AG09309 (cell line): ENCODE measurements at places on chromosomes 11 and 22.

- DNase-seq = no peak
Observed at GRCh38 chr11:35539256-35539655, 13.8 kb upstream of the PAMR1 start.

DNA sequence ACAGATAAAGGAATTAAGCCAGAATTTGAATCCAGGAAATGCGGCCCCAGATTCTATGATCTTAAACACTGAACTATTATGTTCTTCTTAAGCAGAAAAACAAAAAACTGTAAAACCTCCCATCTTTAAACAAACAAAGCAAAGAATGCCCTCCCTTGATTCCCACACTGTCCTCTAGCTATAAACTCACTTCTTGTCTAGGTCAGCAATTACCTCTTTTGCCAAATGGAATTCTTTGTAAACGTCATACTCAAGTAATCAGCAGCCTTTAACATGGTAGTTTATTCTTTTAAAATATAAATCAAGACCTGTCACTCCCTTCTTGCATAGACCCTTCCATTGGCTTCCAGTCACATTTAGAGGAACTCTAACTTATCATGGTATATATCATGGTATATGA lies 958.9 kb upstream of the CNTN5 start:
- no peak for DNase-seq

DNA sequence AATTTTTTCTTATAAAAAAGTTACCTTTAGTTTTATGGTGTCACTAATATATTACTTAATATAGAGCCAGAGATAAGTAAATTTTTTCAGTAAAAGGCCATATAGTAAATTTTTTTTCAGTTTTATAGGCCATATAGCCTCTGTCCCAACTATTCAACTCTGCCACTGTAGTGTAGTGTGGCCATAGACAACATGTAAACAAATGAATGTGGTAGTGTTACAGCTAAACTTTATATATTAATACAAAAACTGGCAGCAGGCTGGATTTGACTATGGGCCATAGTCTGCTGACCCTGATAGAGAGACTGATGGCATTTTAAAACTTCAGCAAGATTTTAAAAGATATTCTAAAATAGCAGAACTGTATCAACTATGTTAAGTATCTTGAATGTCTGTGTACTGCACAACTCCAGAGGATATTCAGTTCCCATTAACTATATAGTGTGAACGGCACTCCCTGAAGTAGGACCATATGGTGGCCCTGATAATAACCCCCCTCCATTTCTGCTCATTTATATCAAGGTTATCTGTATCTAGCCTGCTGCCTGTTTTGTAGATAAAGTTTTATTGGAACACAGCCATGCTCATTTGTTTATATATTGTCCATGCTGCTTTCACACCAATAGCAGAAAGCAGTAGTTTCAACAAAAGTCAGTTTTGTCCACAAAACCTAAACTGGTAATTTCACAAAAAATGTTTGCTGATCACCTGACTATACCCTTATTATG lies 71.6 kb downstream of the PRMT3 start:
- no peak for DNase-seq

- DNase-seq = no peak
Observed at GRCh38 chr22:42073621-42074041, 417 bp upstream of the PHETA2 start.

GRCh38 chr11:36309779-36310178 lies 13.7 kb downstream of the PRR5L start:
- no peak for DNase-seq

DNA sequence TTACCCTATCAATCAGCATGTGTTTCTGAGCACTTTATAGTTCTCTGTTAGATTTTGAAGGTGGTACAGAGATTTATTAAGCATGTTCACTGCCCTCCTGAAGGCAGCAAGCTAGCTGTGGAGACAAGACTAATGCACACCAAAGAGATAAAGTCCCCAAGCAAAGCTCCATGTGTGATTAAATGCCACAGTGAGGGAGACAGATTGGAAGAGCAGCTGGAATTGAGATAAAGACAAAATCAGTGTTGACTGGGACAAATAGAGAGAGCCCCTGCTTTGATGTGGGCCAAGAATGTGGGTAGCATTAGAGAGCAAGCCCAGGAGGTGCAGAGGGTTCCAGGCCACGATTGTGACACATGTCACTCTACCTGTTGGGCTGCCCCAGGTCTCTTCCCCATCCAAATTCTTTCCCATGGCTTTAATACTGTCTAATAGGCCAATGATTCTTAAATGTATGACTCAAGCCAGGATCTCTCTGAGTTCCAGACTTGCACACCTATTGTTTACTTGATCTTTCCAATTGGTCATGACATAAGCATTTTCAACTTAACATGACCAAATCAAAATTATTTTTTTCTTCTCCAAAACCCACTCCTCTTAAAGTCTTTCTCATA lies 60.1 kb upstream of the ZC3H12C start:
- no peak for DNase-seq

DNA sequence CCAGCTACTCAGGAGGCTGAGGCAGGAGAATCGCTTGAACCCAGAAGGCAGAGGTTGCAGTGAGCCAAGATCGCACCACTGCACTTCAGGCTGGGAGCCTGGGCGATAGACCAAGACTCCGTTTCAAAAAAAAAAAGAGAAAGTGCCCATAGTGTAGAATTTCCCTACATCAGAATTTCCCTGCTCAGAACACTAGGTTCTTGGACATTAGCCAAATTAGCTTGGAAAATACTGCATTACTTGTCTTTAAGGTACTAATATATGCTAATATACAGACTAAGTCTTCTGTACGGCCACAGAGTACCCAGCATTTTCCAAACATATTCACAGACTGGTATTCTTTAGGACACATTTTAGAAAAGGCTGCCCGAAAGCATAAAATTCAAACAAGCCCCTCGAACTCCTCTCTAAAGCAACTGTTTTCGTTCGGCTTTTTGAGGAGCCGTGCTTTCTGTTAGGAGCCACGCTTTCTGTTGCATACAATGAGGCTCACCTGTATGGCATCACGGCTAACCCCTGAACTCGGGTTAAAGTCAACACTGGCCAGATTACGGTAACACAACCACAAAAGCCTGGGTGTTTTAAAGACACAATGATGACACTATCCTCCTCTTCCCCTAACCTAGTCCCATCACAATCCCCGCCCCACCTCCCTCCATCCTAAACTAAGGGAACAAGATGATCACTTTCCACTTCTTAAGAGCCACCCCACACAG lies 18.4 kb downstream of the TNKS1BP1 start:
- DNase-seq = no peak

DNA sequence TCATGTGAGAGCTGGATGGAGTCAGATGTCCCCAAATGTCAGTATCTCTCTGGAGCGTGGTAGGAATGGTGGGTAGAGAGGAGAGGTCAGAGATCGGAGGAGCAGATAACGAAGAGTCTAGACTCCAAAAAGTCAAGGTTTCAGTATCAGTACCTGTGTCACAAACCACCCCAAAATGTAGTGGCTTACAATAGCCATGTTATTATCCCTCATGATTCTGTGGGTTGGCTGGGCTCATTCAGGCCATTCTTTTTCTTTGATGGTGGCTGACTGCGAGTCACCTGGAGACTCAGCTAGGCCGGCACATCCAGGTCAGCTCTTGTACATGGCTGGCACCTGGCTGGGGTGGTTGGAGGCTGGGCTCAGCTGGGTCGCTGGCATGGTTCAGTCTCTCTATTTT lies 7.3 kb upstream of the SSTR3 start:
- DNase-seq = no peak
